Activated naive CD4-positive, alpha-beta T cell treated with anti-CD3 and anti-CD28 coated beads, Interleukin-2, amount 50 U/mL, for 16 hours (primary cell): ENCODE measurements at places on chromosomes 5 and 9.

DNA sequence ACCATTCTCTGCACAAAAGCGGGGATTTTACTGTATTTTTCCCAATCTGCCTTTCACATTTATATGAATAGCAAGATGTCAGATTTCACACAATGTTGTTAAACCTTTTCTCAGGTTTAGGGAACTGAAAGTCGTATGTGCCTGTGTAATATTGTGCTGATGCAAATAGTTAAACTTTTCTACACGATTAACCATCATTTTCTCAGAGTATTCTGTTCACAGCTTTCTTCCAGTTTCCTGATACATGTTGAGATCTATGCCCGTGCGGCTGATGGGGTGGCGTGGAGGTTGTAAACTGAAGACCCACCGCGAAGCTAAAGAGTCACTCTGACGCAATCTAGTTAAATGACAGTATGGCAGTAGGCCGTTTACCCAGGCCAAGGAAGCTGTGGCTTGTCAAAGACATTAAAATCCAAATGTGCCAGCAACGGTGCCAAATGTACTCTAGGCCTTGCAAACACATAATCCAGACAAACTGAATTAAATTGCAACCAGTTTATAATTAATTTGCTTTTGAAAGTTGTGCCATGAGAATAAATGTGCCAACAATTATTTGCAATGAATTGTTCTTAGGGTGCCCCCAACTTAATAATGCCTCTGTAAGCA, 145.7 kb downstream of the EBF1 start:
- no peak for DNase-seq

- no peak for DNase-seq
Measured at GRCh38 chr5:140116716-140117115, 2.8 kb downstream of the PURA start.

DNA sequence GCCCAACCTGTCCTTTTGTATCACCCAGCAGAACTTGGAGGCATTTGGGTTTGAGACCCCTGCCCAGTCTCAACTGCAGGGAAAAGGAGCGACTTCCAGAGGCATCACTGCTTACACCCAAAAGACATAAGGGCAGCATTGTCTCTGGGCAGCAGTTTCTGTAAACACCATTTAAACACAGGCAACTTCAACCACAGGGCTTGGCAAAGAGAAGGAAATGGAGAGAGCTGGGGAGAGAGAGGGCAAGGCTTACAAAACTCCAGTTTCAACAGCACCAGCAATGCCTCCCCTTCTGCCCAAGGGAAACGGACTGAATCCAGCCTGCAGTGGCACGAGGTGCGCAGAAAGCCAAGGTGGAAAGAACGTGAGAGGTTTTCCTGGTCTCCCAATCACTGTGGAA, 147.6 kb downstream of the ROR2 start:
- DNase-seq, result no peak

DNA sequence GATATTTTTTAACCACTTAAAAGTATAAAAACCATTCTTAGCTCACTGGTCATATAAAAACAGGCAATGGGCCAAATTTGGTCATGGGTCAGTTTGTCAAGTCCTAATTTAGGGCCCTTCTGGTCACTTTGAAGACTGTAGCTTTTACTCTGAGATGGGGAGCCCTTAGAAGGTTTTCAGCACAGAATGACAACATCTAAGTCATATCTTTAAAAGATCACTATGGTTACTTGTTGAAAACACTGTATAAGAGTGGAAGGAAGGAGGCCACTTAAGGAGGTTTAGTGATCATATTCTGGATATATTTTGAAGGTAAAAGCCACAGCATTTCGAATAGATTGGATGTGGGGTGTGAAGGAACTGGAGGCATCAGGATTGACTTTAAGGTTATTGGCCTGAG, 76.7 kb downstream of the STRBP start:
- no peak for DNase-seq

GRCh38 chr9:133107961-133108793, 12.9 kb downstream of the RALGDS start:
- no peak for DNase-seq

GRCh38 chr5:34722183-34722582, 66.1 kb downstream of the RAI14 start:
- DNase-seq, result no peak

DNA sequence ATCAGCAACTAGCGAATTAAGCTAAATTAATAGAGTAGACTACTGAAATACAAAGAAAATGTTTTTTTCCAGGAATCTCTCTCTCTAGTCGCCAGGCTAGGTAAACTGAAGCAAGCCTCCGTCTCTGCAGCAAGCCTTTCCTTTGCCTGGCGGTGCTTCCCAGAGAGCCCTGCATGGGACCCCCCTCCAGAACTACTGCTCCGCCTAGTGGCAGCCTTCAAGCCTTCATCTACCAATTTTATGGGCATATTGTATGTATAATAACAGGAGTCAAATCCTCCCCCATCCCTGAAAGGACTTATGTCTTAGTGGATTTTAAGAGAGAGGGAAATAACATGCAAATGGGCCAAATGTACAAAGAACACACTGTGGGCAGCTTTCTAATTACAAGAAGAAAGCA, 241.9 kb downstream of the SAXO1 start:
- DNase-seq, result no peak

GRCh38 chr5:41338136-41338675, 124.9 kb upstream of the C6 start:
- DNase-seq, result no peak

DNA sequence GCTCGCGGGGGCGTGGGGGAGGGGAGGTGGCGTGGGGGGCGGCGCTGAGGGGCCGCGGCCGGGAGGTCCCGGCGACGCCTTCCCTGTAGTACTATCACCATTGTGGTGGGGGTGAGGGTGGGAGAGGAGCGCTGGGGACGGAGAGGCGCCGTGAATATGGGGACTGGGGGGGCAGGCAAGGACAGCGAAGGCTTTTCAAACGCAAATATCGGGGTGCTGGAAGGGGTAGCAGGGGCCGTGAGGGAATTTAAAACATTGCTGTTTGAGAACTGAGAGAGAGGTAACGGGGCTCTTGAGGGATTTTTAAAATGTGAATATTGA, 427 bp downstream of the RBM27 start:
- no peak for DNase-seq

DNA sequence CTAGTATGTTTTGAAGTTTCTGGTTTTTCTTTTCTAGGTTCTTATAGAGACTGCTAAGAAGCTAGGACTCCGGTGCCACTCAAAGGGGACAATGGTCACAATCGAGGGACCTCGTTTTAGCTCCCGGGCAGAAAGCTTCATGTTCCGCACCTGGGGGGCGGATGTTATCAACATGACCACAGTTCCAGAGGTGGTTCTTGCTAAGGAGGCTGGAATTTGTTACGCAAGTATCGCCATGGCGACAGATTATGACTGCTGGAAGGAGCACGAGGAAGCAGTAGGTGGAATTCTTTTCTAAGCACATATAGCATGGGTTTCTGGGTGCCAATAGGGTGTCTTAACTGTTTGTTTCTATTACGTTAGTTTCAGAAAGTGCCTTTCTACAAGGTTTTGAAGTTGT, 52.2 kb downstream of the MTAP start:
- DNase-seq, result no peak
